ENCODE measurements at places on chromosomes 7 and 10.

DNA sequence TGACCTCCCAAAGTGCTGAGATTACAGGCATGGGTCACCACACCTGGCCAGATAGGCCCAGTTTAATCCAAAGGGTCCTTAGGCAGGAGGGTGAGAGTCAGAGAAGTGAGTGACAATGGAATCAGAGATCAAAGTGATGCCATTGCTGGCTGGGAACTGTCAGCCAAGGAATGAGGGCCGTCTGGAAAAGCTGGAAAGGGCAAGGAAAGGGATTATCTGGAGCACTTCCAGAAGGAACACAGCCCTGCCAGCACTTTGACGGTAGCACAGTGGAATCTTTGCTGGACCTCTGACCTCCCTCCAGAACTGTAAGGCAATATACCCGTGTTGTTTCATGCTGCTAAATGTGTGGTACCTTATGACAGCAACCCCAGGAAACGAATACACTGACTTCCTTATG is 11.3 kb upstream of the TAS2R40 start:
- no peak for DNase-seq

DNA sequence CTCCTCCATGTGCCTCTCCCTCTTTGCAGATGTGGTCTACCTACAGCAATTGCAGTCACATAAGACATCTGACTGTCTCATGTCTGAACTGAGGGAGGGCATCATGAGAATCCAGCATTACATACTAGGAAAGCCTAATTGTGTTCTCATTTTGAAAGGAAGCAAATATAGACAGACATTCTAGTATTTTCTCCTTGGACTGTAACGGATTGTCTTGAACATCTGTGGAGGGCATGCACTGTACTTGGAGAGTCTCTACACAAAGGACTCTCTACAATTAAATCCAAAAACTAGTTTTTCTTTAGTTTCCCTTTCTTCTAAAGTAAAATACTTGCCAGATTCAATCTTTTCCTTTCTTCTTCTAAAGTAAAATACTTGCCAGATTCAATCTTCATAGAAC is 34.7 kb upstream of the TRIL start:
- DNase-seq = no peak

DNA sequence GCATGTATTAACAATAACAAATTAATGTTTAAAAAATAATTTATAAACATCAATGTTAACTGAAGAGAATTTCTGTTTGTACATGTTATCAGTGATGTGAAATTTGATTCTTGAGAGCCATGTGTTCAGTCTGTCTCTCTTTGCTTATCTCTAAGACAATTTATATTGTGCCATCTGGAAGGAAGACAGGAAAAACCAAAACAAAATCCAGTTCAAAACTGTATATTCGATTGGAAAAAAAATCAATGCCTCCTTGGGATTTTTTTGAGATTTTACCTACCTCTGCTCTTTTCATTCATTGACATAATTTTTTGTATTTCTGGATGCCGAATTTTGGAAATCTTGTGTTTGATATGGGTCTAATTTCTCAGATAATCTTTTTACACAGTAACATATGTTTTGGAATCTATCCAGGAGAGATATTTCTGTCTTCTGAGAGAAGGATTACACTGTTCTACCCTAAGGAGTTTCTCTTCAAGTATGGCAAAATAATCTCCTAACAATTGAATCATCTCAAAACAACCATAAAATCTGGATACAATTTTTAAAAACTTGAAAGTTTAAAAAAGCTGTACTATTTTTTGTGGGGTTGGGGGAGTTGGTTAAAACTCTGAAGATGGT is 311.9 kb upstream of the GNAI1 start:
- no peak for DNase-seq

- no peak for DNase-seq
Observed at GRCh38 chr10:55500931-55501559, 700.0 kb upstream of the PCDH15 start.
